ENCODE measurements at places on chromosomes 12 and 14.

DNA sequence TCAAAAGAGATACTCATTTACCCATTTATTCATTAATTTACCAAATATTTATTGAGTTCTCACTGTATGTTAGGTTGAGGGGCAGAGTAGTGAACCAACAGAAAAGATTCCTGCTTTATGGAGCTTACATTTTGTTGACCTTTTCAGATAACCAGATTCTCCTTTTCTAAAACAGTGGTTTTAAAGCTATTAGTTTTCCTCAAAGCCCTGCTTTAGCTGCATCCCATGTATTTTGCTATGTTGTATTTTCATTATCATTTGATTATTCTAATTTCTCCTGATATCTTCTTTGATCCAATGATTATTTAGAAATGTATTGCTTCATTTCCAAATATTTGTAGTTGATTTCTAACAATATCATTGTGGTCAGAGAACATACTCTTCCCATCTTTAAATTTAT lies 53.6 kb downstream of the EML1 start:
- DNase-seq, result no peak

- DNase-seq, result no peak
Measured at GRCh38 chr14:96581026-96581425, 78.8 kb downstream of the PAPOLA start.

GRCh38 chr12:32754111-32754510 lies 1.6 kb downstream of the YARS2 start:
- DNase-seq, result no peak

DNA sequence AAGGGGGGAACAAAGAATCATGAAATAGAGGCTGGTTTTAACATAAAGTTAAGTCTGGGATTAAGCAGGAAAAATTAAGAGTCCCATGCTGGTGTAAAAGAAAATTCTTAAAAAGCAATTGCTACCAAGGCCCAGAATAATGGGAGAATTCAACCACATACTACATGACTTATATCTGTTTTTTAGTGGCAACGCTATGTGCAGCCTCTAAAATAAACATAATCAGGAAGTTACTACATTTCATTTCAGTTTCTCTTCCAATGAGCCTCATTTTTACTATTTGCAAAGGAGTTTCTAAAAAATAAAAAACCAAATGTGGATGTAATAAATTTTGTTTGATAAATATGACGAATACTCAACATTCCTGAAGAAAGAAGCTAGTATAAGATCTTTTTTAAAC lies 58.1 kb downstream of the CPNE8 start:
- no peak for DNase-seq

DNA sequence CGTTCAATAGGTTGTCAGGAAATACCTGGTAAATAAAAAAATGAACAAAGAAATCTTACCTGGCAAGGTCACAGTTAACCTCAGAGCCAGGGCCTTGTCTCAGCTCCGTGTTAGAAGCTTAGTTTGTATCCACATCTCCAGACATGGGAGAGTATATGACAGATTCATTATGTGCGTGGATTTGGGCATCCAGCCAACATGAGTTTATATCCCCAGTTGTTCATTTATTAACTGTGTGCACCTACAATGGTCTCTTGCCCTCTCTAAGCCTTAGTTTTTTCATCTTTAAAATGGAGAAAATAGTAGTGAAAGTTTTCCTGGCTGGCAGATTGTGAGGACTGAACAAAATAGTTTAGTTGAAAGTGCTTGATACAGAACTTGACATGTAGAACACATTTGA lies 437.8 kb downstream of the NPAS3 start:
- no peak for DNase-seq

DNA sequence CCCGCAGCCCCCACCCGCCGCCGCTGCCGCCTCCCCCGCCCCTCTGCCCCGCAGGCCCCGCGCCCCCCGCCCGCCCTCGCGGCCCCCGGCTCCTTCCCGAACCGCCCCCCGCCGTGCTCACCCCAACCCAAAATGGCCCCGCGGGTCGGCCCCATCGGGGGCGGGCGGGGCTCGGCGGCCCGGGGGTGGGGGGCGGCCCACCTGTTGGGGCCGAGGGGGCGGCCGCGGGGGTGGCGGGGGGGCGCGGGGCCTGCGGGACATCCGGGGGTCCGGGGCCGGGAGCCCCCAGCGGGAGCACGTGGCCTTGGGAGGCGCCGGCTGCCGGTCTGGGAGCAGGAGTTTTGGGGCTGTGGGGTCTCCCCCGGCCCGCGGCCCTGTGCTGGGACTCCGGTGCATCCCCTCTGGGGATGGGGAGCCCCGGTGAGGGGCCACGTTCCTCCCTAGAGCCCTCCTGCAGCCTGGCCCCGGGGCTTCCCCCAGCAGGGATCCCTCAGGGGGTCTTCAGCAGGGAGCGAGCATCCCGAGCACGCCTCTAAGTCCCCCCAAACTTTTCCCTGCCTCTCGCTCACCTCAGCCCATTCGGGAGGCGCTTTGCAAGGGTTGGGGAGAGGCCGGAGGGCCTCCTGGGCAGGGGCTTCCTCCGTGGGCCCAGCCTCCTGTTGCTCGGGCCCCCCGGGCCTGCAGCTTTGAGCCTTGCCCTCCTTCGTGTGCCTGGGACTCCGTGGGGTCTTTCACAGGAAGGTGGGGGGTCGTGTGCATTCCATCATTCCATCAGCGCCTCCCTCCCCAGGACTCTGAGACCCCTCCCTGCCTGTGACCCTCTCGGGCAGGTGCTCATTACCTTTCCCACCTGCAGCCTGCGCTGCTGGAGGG lies 710 bp downstream of the MTA1 start:
- DNase-seq, result no peak

DNA sequence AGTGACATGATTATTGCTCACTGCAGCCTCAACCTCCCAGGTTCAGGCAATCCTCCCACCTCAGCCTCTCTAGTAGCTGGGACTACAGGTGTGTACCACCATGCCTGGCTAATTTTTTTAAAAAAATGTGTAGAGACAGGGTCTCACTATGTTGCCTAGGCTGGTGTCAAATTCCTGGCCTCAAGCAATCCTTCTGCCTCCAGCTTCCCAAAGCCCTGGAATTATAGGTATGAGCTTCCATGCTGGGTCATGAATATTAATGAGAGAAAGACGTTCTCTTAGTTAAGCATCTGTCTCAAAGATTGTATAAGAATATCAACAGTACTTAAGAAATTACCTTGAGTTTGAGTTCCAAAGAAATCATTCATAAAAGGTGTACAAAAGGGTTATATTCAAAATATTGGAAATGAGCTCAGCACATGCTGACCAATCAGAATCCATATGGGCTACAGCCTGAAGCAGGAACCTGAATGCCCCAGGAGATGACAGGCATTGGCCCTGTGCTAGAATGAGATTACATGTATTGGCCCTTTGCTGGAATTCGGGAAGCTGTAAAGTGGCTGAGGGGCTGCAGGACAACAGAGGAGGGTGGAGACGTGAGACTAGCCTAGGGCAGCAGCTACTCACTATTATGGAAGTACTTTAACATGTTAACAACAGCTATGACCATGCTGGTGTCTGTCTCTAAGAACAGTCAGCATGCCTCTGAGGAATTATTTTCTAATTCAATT lies 157.0 kb upstream of the CPNE8 start:
- no peak for DNase-seq

DNA sequence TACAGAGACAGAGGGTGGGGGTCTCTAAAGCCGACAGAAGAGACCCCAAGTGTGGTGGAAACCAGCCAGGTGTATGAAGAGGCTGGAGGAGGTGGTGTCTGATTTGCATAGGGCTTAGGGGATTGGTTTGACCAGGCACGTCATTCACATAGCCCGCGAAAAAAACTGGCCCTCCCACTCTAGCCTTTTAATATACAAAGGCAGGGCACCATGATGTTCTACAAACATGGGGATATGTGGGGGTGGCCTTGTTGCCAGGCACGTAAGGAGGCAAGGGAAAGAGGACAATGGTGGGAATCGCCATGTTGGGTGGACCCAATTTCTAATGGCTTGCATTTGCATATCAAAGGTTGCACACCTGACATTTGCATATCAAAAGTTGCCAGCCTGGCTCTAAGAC lies 13.2 kb downstream of the LALBA start:
- no peak for DNase-seq

- no peak for DNase-seq
Measured at GRCh38 chr14:33285902-33286700, 347.4 kb downstream of the NPAS3 start.

- DNase-seq, result no peak
Measured at GRCh38 chr14:72902801-72903530, 9.1 kb upstream of the DPF3 start.

GRCh38 chr14:84857571-84857970 lies 672.4 kb upstream of the FLRT2 start:
- no peak for DNase-seq

DNA sequence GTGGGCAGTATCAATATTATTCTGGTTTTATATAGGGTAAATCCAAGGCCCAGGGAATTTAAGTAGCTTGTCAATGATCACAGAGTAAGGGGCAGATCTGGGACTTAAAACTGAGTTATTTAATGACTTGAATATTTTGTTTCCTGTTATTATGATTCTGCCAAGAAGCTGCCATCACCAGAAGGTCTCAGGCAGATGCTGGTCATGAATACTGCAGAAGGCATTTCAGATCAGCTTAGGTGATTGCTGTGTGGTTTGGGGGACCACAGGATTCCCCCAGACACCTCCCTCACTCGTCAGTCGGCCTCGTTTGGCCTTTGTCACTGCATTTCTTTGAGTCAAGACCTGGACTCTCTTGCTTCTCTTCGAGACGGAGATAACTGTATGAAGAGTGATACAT lies 47.7 kb upstream of the EVL start:
- DNase-seq, result no peak

DNA sequence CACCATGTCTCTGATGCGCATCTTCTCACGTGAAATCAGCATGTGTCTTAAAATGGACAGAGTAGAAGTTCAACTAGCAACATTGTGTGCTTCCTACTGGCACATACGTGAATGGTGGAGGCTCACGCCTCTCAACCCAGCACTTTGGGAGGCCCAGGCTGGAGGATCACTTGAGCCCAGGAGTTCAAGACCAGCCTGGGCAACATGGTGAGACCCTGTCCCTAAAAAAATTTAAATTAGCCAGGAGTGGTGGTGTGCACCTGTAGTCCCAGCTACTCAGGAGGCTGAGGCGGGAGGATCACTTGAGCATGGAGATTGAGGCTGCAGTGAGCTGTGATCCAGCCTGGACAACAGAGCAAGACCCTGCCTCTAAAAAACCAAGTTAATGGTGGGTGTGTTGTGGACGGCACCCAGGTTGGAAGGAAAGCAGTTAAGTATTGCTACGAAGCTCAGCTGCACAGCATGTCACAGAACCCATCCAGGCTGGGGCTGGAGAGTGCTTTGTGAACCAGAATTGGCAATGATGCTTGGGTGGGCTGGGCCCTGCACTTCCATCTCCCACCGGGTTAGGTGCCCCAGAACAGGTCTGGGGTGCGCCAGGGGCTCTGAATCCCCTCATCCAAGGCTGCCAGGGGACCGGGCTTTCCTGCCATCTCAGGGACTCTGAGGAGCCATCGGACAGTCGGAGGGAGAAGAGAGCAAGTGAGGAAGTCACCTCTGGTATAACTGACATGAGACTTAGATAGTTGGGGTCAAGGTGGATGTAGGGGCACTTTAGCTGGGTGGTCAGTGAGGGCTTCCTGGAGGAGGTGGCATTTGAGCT lies 33.0 kb upstream of the ULK1 start:
- DNase-seq, result no peak

DNA sequence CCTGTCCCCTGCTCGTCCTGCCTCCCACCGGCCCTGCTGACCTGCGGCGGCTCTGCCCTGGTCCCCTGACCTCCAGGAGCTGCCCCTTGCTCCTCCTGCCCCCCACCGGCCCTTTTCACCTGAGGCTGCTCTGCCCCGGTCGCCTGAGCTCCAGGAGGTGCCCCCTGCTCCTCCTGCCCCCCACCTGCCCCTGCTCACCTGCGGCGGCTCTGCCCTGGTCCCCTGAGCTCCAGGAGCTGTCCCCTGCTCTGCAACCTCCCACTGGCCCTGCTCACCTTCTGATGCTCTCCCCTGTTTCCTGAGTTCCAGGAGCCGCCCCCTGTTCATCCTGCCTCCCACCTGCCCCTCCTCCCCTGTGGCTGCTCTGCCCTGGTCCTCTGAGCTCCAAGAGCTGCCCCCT lies 101.3 kb downstream of the TMEM121 start:
- DNase-seq, result no peak

DNA sequence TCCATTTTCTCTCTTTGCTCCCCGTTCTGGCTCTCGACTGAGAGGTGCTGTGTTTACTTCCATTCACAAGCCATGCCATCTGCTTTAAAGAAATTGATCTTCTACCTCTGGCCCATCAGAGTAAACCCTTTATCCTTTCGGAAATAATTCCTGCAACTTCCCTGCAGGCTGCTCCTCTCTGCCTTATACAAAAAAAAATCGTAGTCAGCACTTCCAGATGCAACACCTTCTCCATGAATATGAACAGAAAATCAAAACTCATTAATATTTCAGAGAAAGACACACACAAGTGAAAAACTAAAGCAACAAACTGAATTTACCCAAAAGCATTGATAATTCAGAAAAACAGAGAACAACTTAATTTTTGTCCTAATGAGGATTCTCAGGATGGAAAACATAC lies 127.6 kb upstream of the FSCB start:
- DNase-seq, result no peak

GRCh38 chr12:49626836-49627235 lies 3.5 kb downstream of the PRPF40B start:
- DNase-seq, result no peak

DNA sequence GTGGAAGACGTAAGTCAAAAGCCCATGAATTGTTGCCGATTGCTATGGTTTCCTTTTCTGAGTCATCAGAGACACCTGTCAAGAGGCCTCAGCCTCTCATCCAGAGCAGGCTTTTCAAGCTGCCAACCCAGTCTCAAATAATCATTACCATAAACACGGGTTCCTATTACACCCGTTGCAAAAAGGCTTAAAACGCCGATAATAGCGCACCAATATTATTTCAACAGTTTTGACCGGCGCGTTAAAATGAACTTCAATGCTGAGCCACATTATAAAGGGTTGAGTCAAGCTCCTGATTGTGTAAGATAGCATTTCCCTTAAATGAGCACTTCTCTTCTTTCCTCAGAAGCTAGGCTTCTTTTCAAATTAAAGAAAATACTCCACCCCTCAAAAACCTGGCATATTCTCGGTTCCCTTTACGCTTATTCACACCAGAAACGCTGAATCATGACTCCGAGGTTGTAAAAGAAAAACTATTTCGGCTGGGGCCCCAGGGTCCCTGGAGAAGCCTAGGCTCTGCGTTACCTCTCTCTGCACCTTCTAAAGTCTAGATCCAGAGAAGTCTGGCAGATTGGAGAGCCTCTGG lies 1.4 kb downstream of the TMTC1 start:
- DNase-seq, result no peak

GRCh38 chr14:69153873-69154270 lies 953 bp upstream of the DCAF5 start:
- no peak for DNase-seq

- DNase-seq, result no peak
Measured at GRCh38 chr14:30078811-30079402, 151.3 kb upstream of the PRKD1 start.

GRCh38 chr14:50667684-50667995 lies 466 bp downstream of the SAV1 start:
- DNase-seq, result no peak

- no peak for DNase-seq
Measured at GRCh38 chr14:104941508-104942365, 17.1 kb downstream of the PLD4 start.

DNA sequence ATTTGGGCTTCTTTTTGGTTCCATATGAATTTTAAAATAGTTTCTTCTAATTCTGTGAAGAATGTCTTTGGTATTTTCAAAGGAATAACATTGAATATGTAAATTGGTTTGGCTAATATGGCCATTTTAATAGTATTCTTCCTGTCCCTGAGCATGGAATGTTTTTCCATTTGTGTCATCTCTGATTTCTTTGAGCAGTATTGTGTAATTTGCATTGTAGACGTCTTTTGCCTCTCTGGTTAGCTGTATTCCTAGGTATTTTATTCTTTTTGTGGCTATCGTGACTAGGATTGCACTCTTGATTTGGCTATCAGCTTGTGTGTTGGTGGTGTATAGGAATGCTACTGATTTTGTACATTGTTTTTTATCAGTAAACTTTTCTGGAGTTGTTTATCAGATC lies 601.9 kb downstream of the SNAPC1 start:
- DNase-seq, result no peak
